ENCODE measurements at places on chromosomes 6 and 20.

DNA sequence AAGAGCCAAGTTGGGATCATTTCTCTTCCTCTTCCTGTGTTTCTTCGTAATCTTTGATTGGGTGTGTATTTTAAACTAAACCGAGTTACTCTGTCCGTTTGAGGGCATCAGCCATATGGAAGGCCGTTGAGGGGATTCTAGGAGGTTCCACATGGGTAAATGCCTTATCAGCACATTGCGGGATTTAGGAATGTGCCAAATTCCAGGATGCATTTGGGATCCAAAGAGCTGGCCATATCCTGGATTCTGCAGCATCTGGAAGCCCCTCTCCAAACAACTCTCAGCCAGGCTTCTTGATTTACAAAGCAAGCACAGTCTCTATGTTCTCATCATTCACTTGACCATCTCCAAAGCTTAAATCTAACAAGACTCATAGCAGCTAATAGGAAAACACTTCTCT lies 67.6 kb upstream of the RIN2 start:
- DNase-seq, result no peak

- DNase-seq, result no peak
These were observed 212.5 kb upstream of the ECI2 start for GRCh38 chr6:4347877-4348276.

GRCh38 chr6:109762166-109762565 lies 71.1 kb downstream of the FIG4 start:
- DNase-seq, result no peak

DNA sequence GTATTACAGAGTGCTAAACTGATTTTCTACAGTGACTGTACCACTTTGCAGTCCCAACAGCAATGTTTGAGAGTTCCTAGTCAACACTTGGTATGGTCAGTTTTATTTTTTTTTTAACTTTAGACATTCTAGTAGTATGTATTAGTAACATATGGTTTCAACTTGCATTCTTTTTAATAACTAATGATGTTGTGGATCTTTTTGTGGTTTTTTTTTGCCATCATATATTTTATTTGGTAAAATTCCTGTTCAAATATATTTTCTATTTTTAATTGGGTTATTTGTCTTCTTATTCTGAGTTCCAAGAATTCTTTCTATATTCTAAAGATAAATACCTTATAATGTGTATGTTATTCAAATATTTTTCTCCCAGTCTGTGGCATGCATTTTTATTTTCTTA lies 189.4 kb upstream of the ECI2 start:
- DNase-seq, result no peak

DNA sequence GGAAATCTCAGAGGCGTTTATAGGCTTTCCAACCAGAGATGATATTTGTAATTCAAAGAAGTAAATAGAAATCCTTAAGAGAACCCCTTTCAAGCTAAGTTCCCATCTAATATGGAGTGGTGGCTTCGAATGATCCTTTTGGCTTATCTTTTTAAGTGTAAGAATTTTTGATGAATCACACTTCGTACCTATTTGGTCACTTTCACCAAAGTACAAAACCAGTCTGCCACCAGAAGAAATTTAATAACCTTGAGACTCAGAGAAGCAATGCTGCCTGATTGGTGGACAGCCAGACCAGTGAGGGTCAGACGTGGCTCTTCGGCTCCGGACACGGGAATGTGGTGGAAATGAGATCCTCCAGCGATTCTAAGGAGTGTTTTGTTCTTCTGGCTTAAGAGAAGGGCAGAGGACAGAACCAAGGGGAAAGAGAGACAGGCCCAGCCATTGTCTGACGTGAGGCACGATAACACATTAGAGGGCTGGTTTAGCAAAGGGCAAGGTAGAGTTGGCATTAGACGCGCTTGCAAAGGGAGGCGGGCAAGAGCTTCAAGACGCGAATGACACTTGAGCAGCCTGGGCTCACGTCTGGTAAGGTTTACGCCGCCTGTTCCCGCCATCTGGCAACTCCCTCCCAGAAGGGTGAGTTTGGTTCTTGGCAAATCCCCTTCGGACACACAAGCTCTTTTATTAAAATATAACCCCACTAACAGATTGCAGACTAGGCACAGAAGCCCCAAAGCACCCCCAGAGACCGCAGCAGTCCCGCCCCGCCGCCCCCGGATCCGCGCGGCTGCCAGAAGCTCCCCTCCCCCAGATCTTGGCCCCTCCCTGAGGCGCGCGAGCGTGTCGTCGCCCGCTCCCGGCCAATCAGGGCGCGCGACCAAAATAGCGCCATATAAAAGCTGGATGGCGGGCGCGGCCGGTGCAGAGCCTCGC lies 50.0 kb upstream of the EZR start:
- peak; percentile 99 for DNase-seq

- DNase-seq, result no peak
These were observed 6.5 kb downstream of the CD24 start for GRCh38 chr6:106967936-106968555.

- no peak for DNase-seq
These were observed 13.2 kb downstream of the CITED2 start for GRCh38 chr6:139361211-139361610.

- no peak for DNase-seq
These were observed 140.8 kb upstream of the ARMC2 start for GRCh38 chr6:108707328-108707976.

GRCh38 chr6:125300992-125301434 lies 754 bp downstream of the HDDC2 start:
- DNase-seq, result no peak

- peak; percentile 31 for DNase-seq
These were observed 14.7 kb upstream of the SIM1 start for GRCh38 chr6:100479179-100480035.

GRCh38 chr6:26351544-26351953 lies 13.4 kb upstream of the BTN3A2 start:
- DNase-seq, result no peak

- DNase-seq, result no peak
These were observed 147.0 kb downstream of the MTFR2 start for GRCh38 chr6:136102991-136103688.

DNA sequence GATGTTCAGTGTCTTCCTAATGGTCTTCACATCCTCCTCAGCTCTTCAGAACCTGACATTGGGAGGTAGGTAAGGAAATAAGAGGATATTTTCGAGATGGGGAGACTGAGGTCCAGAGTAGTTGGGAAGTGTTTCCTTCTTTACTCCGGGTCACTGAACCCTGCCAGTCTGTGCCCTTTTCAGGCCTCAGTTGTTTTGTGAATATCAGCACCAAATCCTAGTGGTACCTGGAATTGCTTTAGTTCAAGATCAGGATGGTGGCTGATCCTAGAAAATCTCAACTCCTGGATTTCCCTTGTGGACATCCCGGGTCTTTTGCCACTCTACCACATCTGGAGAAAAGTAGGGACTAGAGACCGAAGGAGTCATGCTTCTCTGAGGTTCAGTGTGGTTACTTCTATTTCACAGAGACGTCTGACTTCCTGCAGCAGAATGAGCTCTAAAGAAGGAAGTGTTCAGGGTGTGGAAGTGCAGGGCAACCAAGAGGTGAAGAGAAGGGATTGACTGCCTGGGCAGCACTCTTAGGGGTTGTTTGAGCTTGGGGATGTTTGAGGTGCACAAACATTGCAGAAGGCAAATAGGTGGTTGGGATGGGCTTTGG lies 995 bp downstream of the STK4 start:
- DNase-seq, result peak; percentile 73

DNA sequence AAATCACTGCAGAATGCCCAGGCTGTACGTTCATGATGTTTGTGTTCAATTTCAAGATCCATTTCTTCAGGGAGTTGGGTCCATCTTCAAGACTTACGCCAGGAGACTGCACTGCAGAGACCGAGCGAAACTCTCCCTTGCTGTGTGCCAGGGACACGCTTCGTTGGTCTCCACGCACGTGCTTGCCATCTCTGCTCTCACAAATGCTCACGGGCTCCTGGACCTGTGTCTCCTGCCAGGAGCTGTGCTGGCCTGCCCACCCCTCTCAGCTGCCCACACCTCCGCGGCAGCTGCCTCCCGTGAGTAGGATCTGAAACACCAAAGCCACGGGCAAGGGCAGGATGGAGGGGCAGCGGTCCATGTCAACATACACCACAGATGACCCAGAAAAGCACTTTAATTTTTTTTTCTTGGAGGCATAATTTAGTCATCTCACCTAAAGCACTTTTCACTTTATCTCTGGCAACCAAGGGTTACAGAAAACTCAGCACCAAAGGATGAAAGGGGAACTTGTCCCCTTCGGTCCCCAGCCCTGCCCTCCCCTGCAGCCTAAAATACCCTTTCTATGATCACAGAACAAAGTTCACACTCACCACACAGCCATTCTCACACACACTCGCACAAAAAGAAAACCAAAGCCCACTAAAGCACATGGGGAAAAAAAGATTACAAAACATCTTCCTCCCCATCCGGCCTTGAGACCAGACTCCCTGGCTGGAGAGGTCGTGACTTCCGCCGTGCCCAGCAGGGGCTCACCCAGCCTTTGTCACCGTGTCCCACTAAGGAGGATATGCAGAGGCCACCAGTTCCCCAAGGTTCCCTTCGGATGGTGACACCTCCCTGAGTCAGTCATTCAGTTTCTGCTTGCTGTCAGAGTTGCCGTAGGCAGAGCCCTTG lies 137.9 kb downstream of the AGPAT4 start:
- peak; percentile 22 for DNase-seq

- no peak for DNase-seq
These were observed 3.1 kb upstream of the CLDN20 start for GRCh38 chr6:155260686-155261085.

DNA sequence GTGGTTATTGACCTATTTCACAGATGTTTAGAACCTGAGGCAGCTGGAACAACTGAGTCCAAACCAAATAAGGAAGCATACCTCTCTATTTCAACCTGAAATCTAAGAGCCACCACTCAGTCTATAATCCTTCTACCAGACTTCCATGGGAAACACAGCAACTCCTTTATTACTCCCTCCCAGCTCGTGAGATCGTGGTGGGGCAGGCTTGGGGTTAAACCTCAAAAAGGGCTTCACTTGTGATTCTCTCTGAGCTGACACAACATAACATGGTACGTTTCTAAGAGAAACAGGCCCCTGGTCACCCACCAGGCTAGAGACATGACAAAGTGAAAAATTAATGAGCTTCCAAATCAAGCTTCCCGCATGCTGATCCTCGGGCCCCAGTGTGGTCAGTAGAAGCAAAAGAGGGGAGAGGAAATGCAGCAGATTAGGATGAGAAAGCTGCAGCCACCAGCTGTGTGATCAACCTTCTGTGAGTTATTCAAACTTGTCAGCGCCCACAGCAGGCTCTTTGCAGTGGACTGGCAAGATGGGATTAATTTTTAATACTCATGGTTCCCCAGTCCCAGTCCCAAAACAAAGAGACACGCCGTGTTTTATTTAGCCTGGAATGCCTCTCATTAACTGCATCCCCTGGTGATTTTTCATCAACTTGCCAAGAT lies 9.3 kb downstream of the PKHD1 start:
- no peak for DNase-seq

DNA sequence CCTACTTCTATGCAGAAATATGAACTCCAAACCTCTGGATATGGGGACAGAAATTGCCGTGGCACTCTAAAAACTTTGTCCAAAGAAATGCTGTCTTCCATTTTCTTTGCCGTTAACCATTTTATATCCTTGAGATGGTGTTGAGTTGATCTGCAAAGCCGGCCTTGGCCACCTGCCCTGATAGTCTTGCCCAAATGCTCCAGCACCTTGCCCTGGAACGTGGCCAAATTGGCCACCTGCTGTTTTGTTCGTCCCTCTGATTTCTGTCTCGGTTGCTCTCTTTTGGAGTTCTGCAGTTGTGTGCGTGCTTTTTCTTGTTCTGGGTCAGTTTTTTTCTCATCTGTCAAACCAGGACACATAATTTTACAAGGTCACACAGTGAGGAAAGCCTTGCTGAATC lies 239.7 kb upstream of the GMDS start:
- DNase-seq, result no peak

DNA sequence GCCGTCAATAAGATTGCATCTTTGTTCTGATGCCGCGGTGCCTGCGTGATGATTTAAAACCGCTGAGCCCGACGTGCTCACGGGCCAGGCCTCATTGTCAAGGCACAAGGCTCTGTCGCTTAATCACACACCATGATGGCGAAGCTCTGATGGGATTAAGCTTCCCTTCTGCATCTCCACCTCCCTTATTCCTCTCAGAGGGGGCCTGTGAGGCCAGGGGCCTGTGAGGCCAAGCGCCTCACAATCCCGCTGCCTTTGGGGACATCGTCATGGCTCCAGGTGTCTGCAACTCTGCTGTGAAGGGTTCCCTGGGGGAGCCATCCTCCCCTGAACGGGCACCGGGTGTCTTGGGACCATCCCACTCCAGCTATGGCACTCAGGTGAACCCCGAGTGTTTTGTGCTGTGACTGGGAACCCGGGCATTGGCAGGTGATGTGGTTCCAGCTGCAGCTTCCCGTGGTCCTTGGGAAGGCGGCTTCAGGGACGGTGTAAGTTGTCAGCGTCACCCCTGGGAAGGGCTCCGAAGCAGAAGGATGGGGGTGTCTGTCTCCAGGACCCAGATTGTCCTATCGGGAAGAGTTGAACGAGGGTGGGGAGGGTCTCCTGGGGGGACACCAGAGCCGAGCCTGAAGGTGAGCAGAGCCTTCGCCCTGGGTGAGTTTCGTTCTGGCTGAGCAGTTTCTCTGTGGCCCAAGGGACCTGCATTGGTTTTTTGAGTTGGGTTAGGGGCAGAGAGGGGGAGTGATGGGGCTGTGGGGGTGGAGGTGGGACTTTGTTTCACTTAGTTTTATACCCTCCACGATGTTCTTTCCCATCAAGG lies 18.0 kb upstream of the BHLHE23 start:
- no peak for DNase-seq

DNA sequence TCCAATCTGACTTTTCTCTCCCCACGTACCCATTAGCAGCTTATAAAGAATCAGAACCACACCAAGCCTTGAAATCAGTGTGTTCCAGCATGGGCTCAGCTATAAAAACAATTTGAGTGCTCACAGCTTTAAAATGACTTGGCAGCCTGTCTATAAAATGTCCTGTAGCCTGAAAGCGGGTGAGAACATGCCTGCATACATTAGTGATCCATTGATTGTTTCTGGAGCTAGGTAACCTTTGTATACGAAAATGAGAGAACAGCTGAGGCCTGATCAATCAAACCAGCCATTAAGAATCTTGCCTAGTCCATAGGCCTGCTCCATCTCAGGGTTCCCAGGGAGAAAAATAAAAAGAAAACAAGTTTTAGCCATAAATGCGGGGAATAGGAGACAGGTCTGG lies 245.8 kb upstream of the SULF2 start:
- no peak for DNase-seq

All from B cell (primary cell).